Thyroid gland (tissue), 4 donors: ENCODE measurements at places on chromosomes 1 and 21.

DNA sequence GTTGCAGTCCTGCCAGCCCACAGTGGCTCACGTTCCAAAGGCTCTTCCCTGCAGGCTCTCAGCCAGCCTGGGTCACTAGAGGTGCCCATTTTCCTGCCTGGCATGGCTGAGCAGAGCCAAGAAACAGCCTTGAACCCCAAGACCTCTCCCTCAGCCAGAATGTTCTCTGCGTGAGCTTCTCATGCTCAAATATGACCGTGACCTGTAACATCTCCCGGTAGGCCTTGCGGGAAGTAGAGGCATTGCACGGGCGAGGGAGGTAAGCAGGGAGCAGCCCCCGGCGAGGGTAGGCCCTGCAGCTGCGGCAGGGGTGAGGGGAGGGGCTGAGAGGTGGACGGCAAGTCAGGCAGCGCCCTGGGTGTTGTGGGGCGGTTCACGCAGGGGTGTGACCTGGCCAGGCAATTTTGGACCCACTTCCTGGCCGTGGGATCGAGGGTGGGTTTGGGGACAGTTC lies 20.0 kb downstream of the RRP1 start:
- no peak for DNase-seq

DNA sequence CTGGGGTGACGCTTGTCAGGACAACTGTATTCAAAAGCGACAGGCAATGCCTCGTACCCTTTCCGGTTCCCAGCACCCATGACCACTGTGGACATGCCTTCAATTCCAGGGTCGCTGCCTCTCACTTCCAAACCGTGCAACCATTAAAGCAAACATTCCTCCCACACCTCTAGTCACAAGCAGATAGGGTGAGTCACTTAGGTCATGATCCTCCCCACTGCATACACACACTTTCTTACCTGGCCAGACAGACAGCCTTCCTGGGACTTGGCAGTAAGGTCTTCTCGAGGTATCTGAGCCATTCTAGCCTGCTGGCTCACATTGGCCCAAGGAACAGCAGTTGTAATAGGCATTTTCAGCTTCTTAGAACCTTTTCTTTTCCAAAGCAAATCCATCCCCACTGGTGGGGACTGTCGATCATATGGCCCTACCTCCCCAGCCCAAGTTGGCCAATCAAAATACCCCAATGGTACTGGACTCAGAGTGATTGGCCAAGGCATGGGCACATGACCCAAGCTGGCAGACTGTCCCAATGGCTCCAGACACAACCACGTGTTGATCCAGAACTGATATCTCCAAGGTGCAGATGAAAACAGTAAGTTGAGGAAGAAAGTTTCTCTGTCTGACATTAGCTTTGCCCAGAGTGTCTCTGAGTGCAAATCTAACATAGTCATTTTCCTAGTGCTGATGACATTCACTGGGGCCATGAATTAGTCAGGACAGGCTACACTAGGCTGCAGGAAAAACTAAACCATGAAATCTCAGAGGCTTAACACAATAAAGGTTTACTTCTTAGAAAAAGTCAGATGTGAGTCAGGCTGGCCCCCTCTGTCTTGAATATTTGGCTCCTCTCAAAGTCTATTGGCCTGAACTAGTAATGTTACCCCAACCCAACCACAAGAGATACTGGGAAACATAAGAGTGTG lies 113.8 kb downstream of the RRAGC start:
- DNase-seq = no peak

- DNase-seq = no peak
Measured at GRCh38 chr1:207103892-207104373, at the start of gene C4BPA. TSS of gene C4BPA (plus strand) at chr1:207104233. CDS start at chr1:207113026, 8,793 bp downstream.

DNA sequence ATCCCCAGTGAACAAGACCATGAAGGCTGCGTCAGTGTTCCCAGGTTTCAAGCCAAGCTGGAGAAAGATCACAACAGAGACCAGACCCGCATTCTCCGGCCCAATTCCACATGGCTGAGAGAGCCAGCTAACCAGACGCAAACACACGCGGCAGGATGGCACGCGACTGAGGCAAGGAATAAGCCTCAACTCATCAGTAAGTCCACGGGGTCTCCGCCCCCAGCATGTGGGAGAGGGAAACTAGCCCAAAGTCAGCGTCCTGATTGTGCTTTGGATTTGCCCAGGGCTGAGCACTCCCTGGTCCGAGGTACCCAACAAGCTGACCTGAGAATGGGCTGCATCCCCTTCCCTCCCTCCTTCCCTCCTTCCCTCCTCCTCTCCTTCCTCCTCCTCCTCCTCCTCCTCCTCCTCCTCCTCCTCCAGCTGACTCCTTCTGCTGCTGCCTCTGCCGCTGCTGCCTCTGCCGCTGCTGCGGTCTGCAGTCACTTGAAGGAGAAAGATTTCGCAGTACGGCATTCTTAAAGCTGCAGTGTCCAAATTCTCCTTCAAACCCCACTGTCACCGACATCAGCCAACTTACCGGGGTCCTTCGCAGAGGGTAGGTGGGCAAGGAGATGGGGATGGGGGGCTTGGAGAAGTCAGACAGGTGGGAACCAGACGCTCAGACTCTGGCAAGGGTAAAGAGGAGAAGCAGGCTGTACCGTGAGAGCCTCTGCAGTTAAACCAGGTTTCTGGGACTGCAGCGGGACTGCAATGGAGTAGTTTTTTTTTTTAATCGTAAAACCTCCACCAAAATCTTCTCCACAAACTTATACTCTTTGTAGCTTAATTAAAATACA lies 33.0 kb upstream of the H6PD start:
- DNase-seq = peak; percentile 19

DNA sequence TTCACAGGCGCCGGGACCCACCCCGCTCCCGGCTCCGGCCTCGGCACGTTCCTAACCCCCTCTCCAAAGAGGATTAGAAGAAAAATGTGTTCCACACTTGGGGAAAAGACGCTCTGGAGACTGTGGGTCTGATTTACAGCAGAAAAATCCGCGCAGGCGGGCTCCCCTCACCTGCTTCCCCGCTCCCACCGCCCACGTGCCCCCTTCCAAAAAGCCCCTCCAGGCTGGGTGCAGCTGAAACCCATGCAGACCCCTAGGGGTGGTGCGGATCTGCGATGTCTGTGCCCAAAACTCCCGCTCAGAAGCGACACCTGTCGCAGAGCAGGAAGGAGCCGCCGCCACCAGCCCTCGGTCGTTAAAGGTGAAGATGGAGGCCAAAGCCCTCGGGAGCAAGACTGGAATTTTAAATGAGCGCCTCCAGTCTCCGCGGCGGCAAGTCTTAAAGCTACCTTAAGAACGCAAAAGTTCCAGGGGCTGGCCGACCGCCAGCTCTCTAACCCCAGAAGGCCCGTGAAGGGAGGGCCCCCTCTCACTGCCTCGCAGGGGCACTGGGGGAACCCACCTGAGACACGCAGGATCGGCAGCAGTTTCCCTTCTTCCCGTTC lies 688 bp upstream of the CHD5 start:
- DNase-seq = peak; percentile 18

- DNase-seq = no peak
Measured at GRCh38 chr1:89823679-89824292, 3.0 kb downstream of the LRRC8D start.

DNA sequence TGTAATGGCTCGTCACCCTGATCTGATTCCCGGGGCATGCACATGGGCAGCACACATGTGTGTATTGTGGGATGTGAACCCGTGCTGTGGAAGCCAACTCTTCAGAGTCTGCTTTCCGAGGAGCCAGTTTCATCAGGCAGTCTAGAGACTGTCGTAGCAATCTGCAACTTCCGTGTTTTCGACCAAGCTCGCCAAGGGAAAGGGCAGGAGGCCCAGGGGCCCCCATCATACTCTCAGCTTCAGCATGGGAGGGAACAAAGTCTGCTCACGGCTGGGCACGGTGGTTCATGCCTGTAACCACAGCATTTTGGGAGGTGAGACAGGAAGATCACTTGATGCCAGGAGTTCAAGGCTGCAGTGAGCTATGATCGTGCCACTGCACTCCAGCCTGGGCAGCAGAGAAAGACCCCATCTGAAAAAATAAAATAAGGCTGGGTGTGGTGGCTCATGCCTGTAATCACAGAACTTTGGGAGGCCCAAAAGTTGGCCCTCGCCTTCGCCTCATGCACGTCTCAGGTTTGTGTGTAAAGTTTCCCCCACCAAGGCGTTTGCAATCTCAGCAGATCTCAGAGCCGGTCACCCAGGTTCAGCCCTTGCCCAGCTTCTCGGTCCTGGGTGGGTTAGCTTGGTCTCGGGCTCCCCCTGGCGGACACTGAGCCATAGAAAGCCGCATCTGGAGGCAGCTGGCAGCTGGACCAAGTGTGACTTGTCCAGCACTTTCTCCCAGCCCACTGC lies 48.5 kb upstream of the SLC25A33 start:
- DNase-seq = peak; percentile 94

DNA sequence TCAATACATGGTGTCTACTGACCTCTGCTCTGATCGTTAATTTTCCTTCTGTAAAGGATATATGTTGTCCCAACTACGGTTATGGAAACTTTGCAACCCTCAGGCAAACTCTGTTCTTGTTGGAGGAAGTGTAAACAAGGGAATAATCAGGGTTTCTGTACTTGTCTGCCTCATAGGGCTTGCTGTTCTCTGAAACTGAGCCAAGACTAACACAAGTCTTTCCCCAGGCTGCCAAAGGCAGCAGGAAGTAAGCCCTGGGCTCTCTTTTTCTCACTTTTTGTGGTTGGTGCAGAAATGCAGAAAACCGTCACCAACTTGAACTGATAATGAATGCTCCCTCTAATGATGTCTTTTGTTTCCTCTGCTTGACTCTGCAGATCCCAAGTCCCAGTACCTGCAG lies 7.6 kb downstream of the CYP4X1 start:
- DNase-seq = no peak

DNA sequence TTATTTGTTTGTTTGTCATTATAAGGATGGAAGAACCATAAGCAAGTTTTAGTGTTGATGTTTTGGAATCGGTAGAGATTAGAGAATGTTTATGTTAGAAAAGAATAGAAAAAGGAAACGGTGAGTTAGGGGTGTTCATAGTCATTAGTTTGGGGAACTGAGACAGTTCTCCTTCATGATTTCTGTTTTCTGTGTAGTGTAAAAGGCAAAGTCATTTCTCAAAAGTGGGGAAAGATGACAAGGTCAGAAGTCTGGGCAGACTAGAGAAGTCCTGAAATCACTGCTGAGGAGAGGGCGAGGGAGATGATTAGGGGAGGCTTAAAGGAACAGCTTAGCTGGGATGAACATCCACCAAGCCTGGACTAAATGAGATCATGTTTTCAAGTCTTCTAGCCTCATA lies 498.9 kb downstream of the TTLL7 start:
- no peak for DNase-seq

DNA sequence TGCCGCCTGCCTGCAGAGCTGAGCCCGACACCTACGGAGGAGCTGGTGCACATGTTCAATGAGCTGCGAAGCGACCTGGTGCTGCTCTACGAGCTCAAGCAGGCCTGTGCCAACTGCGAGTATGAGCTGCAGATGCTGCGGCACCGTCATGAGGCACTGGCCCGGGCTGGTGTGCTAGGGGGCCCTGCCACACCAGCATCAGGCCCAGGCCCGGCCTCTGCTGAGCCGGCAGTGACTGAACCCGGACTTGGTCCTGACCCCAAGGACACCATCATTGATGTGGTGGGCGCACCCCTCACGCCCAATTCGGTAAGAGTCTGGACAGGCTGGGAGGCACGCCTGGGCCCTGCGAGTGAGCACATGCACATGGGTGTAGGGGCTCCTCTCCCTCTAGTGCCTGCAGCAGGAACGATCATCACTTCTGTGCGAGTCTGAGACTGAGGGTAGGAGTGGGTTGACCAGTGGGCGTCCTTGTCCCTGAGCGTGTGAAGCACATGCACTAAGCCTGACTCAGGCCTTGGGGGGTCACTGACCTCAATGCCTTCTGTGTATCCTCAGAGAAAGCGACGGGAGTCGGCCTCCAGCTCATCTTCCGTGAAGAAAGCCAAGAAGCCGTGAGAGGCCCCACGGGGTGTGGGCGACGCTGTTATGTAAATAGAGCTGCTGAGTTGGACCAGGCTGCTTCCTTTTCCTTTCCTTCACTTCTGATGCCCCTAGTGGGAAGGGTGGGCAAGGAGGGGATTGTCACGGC lies 6.9 kb downstream of the DMAP1 start:
- no peak for DNase-seq

DNA sequence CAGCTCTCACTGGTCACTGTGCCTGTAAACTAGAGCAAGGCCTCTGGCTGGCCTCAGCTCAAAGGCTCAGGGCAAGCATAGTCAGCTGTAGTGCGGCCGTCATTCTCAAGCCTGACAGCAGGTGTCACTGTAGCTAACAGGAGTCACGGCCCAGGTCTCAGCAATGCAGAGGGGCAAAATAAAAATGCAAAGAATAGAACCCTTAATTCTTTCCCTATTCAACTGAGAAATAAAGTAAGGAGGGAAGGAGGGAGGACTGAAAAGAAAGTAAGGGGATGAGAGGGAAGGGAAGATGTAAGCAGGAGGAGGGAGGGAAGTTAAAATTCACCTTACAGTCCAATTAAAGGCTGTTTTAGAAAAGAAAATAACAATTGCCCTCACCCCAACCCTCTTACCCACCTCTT lies 106.1 kb downstream of the KIAA0319L start:
- peak; percentile 84 for DNase-seq

DNA sequence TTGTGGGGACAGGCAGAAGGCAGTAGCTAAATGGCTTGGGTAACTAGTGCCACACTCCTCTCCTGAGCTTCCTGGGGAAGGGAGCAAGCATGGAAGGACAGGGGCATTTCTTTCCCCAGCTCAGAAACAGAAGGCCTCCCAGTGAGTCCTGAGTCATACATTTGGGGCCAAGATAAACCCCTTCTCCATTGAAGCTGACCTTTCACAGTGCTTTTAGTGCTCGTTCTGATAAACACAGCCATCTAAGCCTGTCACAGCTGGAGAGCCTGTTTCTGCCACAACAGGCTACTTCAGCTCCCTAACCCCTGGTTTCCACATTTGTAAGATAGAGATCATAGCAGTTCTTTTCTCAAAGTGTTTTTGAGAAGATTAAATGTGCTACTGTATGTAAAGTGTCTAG lies 374.0 kb downstream of the LMX1A start:
- no peak for DNase-seq

DNA sequence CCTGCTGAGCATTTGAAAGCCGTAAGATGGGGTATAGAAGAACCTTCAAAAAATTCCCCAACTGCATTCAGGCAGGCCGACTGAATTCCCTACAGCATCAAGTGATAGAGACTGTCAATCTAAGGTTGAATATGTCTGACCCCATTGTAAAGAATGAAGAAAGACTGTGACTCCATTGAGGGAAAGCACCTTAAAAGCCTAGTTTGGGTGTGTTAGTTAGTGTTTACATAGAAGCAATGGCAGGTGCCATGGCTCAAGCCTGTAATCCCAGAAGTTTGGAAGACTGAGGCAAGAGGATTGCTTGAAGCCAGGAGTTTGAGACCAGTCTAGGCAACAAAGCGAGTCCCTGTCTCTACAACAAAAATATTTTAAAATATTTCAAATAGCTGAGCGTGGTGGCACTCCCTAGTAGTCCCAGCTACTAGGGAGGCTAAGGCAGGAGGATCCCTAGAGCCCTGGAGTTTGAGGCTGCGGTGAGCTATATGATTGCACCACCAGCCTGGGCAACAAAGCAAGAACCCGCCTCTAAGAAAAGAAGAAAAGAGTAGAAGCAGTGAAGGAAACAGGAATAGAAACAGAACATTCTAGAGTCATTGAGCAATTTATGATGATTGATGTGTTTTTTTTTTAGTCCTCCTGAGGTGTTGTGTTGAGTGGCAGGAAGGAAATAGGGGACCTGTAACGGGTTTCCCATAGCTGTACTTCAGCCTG lies 15.4 kb downstream of the POLR3GL start:
- no peak for DNase-seq

GRCh38 chr1:164637461-164638375 lies 78.7 kb downstream of the PBX1 start:
- no peak for DNase-seq
